ENCODE measurements at places on chromosomes 7 and 10.

DNA sequence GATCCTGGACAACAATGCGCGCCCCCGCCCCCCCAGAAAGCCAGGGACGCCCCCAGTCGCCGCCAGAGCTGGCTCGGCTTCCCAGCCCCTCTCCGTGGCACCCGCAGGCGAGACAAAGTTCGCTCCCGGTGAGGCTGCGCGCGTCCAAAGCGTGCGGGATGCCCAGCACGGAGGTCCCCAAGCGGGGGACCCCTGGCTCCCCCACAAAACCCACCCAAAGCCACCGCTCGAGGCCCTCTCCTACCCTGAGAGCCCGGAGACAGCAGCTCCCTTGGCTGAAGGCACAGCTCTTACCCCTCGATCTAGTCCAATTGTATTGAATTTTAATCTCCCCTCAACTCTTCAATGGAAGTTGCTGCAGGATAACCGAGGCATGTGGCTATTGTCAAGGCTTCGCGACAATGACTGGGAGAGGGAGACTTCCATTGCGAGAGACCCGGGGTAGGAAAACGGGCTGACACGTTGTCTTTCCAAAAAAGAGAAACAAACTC is 305.3 kb downstream of the PRPF18 start:
- no peak for DNase-seq

- no peak for DNase-seq
Measured at GRCh38 chr10:126781450-126782216, 111.1 kb upstream of the C10orf90 start.

- no peak for DNase-seq
Measured at GRCh38 chr7:10802526-10802925, 171.1 kb upstream of the PHF14 start.

DNA sequence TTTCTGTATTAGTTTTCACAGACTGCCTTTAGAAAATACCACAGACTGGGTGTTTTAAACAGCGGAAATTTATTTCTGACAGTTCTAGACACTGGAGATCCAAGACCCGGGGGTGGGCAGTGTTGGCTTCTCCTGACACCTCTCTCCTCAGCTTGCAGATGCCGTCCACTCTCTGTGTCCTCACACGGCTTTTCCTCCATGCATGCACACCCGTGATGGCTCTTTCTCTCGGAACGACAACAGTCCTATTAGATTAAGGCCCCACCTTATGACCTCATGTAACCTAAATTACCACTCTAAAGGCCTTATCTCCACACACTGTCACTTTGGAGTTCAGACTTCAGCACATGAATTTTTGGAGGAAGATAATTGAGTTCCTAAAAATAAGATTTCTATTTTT is 142.9 kb upstream of the VWC2 start:
- DNase-seq = no peak

DNA sequence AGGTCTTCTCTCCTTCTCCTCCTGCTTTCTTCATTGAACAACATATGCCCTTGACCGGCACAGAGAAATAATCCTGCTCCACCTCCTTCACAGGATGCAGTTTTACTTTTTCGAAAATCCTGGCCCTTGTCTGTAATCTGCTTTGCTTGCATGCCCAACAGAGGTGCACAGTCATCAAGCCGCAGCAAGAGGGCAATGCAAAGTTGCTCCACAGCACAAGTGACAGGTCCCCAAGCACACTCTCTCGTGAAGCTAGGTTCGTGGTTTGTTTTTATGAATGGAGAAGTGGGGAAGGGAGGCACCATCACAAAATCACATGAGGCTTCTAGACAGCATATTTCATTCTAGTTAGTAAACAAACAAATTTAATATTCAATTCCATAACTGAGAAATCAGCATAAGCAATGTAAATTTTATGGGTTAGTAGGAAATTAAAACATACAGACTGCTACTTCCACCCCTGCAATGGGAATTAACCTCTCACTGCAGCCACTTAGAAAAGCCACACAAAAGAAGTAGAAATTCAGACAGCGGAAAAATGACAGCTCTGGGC is 178.8 kb downstream of the TPK1 start:
- DNase-seq = no peak

GRCh38 chr10:32357056-32357735 is 10.2 kb upstream of the EPC1 start:
- no peak for DNase-seq

- no peak for DNase-seq
Measured at GRCh38 chr7:74312418-74313028, 23.3 kb downstream of the CLIP2 start.

- no peak for DNase-seq
Measured at GRCh38 chr10:34710391-34710751, 104.7 kb downstream of the PARD3 start.

DNA sequence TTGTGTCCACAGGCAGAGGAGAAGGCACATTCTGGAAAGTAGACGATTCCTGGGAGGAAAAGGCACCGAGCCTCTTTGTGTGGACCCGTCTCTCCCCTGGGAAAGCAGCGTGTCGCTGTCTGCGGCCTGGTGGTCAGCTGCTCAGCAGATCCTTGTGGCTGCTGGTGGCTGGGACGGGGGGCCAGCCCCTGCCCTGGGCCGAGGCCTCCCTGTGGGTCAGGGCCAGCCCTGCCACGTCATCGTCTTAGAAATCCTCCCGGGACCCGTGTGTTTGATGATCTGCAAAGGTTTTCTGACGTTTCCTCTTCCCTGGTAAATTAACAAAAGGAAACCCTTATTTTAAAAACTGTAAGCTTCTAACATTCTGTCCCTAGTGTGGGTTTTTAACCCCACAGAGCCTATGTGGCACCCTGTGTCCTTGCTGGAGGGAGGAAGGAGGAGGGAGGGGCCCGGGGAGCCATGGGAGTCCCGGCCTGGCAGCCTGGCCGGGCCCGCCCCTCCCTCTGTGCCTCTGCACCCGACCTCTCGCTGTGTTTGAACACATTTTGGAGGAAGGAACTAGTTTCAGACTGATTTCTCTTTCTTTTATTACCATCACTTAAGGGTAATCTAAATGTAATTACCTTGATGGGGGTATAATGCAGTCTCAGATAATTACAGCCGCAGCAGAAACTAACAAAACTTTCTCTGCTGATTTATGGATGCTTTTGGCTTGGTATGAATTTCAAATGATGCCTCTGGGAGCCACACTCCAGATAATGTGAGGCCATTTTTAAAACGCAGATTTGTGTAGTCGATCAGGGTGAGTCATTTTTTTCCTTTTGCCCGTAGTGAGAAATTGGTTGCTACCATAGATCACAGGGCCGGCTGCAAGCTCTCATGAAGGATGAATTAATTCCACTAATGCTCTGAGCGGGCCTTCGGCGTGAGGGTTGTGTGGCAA is 85.5 kb downstream of the NKX6-2 start:
- DNase-seq = no peak

GRCh38 chr10:6221971-6222751 is 19.4 kb downstream of the PFKFB3 start:
- no peak for DNase-seq

DNA sequence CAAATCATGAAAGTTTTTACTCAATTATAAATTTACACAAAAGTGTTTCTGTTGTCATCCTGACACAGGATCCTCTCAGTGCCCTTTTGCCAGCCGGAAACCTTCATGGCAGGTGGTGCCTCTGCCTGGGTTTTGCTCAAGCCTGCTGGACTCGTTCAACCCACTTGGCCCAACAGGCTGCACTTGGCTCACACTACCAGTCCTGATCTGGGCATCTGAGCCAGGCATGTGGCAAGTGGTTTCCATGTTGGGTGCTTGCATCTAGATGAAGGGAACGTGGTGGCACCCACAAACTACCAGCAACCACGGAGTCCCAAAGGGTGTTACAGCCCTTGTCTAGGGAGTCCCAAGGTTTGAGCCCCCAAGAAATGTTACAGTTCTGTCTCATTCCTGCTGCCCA is 162.3 kb upstream of the CSTF2T start:
- DNase-seq = no peak

DNA sequence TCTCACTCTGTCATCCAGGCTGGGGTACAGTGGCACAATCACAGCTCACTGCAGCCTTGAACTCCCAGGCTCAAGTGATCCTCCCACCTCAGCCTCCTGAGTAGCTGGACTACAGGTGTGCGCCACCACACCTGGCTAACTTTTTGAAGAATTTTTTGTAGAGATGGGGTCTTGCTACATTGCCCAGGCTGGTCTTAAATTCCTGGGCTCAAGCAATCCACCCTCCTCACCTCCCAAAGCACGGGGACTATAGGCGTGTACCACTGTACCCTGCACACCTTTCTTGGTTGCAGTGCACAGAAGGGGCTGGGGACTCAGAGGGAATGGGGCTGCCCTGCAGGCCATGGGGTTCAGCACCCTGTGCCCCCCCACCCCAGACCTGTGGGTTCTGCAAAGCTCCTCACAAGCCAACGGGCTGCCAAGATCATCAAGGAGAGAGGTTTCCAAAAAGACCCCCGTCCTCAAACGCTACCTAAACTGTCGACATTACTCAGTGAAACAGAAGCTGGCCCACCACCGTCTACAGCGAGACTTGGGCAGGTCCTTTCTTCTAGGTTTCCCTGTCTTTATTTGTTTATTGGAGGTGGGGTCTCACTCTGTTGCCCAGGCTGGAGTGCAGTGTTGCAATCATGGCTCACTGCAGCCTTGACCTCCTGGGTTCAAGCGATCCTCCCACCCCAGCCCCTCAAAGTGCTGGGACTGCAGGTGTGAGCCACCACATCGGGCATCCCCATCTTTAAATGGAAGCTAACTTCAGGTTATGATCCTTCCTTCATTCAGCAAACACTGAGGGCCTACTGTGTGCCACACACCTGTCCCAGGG is 26.6 kb upstream of the ELFN1 start:
- no peak for DNase-seq

DNA sequence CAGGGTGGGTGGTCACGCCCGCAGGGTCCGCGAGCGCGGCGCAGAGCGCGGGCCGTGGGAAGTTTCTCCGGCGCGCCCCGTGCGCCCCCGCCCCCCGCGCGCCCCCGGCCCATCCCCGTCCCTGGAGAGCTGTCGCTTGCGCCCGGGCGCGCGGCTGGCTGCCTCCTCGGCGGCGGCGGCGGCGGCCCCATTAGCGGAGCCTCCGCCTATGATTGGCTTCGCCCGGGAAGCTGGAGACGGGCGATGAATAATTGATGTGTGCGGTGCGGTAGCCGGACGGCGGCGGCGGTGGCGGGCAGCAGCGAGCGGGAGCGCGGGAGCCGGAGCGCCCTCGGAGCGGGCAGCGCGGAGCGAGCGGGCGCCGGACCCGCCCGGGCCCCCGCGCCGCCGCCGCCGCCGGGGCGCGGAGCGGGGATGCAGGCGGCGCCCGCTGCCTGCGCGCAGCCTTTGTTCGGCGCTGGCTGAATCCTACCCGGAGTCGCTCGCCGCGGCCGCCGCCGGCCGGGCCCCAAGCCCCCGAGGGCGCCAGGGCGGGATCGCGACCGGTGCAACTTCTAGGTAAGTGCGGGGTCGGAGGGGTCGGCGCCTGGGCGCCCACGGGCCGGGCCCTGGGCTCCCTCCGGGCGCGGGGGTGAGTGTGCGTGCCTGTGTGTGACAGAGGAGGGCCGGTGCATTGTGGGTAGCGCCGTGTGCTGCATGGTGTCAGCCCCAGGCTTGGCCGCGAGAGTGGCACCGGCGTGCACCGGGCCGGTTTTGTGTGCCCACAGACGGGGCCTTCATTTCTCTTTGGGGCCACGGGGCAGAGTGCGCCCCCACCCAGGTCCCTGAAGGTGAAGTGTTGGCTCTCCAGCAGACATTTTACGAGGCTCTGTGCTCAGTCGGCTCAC is 103.8 kb upstream of the PPIF start:
- no peak for DNase-seq

- no peak for DNase-seq
Measured at GRCh38 chr7:157409753-157410727, 73.2 kb downstream of the DNAJB6 start.

DNA sequence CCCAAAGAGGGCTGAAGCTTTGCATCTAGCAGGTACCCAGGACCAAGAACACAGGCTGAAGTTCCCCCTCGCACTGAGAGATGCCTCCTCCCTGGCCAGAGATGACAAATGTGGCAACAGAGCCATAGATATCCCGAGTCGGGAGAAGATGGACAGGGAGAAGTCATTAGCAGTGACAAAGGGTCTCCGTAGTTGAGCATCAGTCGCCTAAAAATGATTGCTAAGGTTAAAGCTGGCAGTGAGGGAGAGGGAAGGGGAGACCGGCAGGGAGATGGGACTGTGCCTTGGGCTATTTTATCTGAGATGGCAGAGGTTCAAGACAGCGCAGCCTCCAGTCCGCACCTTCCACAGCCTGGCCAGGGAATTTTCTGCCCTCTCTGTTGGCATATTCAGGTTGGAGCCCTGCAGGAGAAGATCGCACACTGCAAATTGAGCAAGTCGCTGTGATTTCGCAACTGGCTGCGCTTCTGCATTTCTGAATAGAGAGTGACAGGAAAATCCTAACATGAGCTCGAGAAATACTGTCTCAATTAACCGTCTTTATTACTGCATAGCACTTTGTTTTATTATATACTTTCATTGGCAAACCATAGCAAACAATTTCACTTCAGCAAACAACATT is 238.9 kb upstream of the GPR26 start:
- DNase-seq = no peak

DNA sequence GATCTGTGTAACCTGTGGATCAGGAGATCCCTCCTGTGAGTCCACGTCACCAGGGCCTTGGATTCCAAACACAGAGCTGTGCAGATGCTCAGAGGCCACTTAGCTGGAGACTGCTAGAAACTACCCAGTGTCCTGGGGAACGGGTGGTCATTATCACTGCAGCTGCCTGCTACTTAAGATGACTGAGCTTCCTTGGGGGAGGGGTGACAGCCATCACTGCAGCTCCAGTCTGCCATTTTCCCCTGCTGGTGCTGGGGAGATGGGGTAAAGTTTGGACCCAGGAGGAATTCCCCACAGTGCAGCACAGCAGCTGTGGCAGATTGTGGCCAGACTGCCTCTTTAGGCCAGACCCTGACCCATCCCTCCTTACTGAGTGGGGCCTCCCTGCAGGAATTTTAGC is 78.8 kb upstream of the VOPP1 start:
- no peak for DNase-seq

GRCh38 chr10:25725917-25726716 is 207.9 kb upstream of the MYO3A start:
- DNase-seq = no peak

DNA sequence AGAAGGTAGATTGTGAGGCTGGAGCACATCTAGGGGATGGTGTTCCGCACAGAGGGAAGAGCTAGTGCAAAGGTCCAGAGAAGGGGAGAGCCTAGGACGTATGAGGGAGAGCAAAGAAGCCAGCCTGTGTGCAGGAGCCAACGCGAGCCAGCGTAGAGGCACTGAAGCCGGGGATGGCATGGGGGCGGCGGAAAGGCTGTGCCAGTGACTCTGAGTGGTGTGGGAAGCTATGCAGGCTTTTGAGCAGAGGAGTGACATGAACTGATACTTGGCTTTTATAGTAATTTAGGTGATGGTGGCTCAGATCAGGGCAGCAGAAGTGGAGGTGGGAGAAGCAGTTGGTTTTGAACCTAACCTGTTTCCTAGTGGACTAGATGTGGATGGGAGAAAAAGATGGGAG is 65.8 kb downstream of the ATXN7L1 start:
- DNase-seq = no peak

GRCh38 chr10:102710609-102711008 is 3.6 kb downstream of the ARL3 start:
- DNase-seq = no peak
